RKO (cell line): ENCODE measurements at places on chromosomes 16 and 17.

DNA sequence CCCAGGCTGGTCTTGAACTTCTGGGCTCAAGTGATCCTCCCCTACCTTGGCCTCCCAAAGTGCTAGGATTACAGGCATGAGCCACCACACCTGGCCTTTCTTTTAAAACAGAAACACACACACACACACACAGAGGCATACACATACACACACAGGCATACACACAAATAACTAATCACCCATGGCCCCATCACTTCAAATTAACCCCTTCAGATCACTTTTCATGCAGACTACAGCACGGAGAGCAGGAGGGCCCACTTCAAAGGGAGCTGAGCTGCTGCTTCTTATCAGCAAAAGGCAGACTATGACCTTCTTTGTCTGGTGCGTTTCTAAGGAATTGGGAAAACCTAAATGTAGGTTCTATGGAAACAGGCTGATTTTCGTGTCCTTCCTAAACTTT lies 1.9 kb downstream of the CLCN7 start:
- no peak for DNase-seq

GRCh38 chr17:81400154-81400977 lies 5.1 kb downstream of the BAHCC1 start:
- peak; percentile 55 for DNase-seq

DNA sequence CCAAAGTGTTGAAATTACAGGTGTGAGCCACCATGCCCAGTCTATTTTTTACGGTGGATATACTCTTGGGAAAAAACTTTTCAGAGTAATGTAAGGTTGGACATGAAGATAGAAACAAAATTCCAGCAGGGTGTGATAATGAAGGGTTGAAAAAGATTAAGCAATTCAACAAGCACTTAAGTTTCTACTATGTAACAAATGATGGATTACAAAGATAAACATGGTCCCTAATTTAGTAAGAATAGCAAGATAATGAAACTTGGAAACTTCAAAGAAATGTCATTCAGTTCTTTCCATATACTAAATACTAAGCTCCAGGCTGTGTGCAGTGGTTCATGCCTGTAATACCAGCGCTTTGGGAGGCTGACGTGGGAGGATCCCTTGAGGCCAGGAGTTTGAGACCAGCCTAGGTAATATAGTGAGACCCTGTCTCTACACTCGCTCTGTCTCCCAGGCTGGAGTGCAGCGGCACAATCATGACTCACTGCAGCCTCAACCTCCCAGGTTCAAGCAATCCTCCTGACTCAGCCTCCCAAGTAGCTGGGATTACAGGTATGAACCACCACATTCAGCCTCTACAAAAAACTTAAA lies 31.0 kb downstream of the PSMD12 start:
- no peak for DNase-seq

GRCh38 chr17:69857412-69857835 lies 217.6 kb upstream of the KCNJ16 start:
- peak; percentile 5 for DNase-seq

DNA sequence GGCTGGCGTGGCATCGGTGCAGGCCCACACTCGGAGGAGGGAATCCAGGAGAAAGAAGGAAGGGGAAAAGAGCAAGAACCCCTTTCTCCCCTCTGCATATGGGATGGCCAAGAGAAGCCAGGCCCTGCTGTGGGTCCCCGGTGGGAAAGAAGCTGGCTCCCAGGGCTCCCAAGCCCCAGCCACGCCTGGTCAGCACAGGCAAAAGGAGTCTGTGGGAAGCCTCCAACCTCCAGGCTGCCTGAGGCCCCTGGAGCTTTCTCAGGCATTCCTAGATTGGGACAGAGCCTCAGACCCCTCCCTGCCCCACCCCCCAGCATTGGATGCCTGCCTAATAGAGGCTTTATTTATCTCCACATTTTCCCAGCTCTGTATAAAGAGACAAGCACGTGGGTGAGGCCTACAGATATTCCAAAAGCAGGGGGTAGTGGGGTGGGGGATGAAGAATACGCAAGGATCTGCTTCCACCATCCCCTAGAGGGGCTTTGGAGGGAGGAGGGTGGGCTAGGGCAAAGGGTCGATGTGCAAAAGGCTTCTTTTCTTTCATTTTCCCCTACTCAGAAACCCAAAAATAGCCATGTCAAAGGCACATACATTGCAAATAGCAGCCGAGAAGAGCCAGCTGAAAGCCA lies 56.4 kb downstream of the MPRIP start:
- no peak for DNase-seq

DNA sequence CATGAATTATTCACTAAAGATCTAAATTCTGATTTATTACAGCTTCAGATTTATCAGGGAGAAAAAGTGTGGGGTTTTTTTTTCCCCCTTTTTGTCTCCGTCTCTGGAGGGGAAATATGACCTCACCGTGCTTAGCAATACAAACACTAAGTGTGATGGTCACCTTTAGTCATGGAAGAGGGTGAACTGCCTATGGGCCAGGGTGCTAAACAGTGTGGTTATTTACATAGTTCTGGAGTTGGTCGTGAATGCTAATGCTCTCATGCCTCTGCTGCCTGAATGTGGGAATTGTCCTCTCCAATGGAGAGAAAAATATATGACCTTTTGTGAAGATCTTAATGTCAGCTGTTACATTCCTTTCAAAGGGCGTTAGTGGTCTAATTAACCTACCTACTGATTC lies 44.8 kb upstream of the MSI2 start:
- DNase-seq = peak; percentile 57

GRCh38 chr16:74073456-74073855 lies 223.2 kb upstream of the PSMD7 start:
- no peak for DNase-seq

GRCh38 chr16:57689762-57690558 lies 4.6 kb upstream of the DRC7 start:
- no peak for DNase-seq

DNA sequence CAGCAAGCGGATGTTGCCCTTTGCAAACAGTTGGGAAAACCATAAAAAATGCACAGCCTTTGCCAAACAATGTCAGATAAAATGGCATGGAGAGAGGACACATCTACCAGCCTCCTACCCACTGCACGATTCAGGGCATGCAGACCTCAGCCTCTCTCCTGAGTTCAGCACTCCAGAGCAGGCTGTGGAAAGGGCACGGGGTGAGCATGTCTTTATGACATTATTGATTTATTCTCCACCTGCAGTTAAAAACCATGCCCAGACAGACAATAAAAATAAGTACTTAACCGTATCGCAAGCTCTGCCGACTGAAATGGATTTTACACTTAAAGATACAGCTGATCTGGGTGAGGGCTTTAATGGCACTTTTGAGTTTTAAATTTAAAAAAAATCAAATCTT lies 127.1 kb downstream of the MAF start:
- no peak for DNase-seq

- DNase-seq = no peak
Measured at GRCh38 chr17:51355441-51356410, 95.4 kb downstream of the UTP18 start.

GRCh38 chr16:24537474-24538337 lies 1.7 kb upstream of the RBBP6 start:
- DNase-seq = no peak

GRCh38 chr17:79803997-79804855 lies 7.3 kb upstream of the CBX8 start:
- no peak for DNase-seq
